T-helper 17 cell (primary cell): ENCODE measurements at places on chromosomes 7 and 10.

DNA sequence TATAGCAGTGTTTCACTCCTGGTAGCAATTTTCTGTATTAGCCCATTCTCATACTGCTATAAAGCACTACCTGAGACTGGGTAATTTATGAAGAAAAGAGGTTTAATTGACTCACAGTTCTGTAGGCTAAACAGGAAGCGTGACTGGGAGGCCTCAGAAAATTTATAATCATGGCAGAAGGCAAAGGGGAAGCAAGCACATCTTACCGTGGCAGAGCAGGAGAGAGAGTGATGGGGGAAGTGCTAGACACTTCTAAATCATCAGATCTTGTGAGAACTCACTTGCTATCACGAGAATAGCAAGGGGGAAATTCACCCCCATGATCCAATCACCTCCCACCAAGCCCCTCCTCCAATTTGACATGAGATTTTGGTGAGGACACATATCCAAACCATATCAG lies 131.6 kb upstream of the EFCAB10 start:
- peaks cover 8% of the 10 kb centered on the region for H3K4me1 ChIP-seq
- no peak overlapping the region for H3K4me3 ChIP-seq
- no peak for DNase-seq
- H3K27me3 ChIP-seq, result no peaks in the 10 kb centered on the region

DNA sequence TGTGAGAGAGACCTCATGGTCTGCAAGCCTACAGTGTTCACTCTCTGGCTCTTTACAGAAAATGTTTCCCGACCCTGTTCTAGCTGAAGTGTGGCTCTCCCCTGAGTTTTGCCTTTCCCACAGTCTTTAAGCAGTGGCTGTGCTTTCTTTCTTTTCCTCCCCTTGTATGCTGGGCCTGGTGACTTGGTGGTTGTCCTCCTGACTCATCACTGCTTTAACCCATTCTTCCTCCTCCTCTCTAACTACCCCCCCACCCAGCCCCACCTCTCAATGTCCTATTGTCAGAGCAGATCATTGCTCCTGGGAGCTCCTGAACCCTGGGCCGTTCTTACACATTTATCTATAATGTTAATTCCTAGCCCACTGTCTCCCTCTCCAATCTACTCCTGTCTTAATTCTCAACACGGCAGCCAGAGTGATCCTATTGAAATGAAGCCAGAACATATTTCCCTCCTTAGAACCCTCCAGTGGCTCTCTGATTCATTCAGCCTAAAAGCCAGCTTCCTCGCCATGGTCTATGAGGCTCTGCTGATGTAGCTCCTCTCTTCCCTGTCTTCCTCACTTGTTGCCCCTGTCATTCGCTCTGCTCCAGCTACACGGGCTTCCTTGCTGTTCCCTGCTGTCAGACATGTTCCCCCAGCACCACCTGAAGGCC lies 55.0 kb downstream of the DENND11 start:
- peaks cover 6% of the 10 kb centered on the region for H3K4me1 ChIP-seq
- DNase-seq, result no peak
- H3K27ac ChIP-seq, result peak overlapping the region; percentile 78
- no peaks in the 10 kb centered on the region for H3K27me3 ChIP-seq
- H3K36me3 ChIP-seq, result no peaks in the 10 kb centered on the region

DNA sequence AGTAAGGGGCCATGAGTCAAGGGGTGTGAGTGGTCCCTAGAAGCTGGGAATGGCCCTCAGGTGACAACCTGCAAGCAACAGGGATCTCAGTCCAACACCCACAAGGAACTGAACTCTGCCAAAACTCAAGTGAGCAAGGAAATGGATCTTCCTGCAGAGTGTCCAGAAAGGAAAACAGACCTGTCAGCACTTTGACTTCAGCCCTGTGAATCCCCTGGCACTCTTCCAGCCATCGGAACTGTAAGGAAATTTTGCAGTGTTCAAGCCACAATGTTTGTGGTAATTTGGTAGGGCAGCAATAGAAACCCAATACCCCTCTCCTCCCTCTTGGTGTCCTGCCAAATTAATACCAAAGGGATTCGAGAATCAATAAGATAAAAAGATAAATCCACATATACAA lies 6.9 kb downstream of the LYZL1 start:
- H3K27me3 ChIP-seq, result peaks cover 18% of the 10 kb centered on the region
- no peaks in the 10 kb centered on the region for H3K36me3 ChIP-seq
- DNase-seq, result no peak
- no peak overlapping the region for H3K4me3 ChIP-seq

DNA sequence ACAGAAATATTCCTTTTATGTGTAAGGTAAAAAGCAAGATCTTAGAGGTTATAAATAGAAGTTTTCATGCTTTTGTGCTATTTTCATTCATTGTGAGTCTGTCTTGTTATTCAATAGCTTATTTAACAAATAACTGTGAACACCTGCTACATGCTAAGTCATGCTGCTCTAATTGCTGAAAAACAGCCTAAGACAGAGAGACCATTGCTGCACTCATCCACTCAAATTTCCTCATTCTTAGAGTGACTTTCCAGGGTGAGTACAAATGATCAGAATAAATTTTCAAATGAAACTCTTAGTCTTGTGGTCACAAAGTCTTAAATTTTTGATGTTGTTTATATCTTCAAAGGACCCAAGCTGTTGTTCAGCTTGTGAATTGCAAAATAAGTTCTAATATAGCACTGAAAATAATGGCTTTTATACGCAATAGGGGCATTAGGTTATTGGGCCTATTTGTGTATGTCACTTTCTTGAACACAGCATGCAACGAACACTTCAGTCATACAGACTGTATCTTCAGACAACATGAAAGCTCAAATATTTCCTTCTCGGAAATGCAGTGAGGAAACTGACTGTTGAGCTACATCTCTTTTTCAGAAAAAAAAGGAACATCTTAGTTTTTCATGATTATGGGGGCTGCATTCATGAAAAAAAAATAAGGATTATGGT lies 247.9 kb upstream of the PCDH15 start:
- DNase-seq, result no peak
- H3K36me3 ChIP-seq, result no peaks in the 10 kb centered on the region
- no peaks in the 10 kb centered on the region for H3K4me1 ChIP-seq
- no peaks in the 10 kb centered on the region for H3K27me3 ChIP-seq
- H3K4me3 ChIP-seq, result no peak overlapping the region
- no peak overlapping the region for H3K27ac ChIP-seq

- DNase-seq, result no peak
- H3K36me3 ChIP-seq, result no peaks in the 10 kb centered on the region
- H3K4me1 ChIP-seq, result no peaks in the 10 kb centered on the region
- H3K4me3 ChIP-seq, result no peak overlapping the region
- peaks cover 5% of the 10 kb centered on the region for H3K27me3 ChIP-seq
- H3K27ac ChIP-seq, result no peak overlapping the region
Measured at GRCh38 chr7:109996927-109997326, 1094.0 kb upstream of the LRRN3 start.

DNA sequence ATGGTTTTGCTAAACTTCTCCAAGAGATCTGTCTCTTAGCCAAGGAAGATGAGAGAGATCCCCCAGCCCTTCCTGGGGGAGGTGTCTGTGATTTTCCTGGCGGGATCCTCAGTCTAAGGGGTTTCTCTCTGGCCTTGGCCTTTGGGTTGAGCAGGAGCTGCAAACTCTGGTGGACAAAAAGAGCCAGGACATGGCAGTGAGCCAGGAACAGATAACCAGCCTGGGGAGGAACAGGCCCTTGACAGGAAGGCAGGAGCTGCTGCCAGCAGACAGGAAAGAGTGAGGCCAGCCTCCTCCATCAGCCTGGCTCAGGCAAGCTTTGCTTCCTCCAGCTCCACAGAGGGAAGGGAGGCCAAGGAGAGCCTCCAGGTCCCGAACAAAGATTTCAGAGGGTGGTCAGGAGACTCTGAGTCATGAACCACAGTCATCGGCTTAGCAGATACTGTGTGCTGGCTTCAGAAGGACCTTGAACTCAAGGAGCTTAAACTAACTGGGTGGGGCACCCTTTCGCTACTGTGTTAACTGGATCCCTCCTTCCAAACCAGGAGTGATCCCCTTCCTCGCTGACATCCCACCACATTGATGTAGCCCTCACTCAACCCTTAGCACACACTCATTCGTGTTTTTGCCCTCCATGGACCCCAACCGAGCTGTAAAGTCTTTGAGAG lies 34.7 kb downstream of the DDIT4 start:
- H3K27ac ChIP-seq, result peak overlapping the region; percentile 91
- H3K27me3 ChIP-seq, result no peaks in the 10 kb centered on the region

DNA sequence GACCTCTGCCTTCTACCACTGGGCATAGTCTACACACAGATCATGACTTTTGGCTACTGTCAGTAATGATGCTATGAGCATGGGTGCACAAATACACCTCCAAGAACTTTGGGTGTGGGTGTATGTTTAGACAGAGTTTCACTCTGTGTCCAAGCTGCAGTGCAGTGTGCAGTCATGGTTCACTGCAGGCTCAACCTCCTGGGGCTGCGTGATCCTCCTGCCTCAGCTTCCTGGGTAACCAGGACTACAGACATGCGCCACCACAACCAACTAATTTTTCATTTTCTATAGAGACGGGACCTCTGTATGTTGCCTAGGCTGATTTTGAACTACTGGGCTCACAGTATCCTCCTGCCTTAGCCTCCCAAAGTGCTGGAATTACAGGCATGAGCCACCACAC lies 194.4 kb downstream of the NSUN6 start:
- H3K27me3 ChIP-seq, result no peaks in the 10 kb centered on the region
- peaks cover 2% of the 10 kb centered on the region for H3K4me1 ChIP-seq
- DNase-seq, result no peak

- H3K27me3 ChIP-seq, result peaks cover 32% of the 10 kb centered on the region
- H3K4me1 ChIP-seq, result peaks cover 5% of the 10 kb centered on the region
- no peaks in the 10 kb centered on the region for H3K36me3 ChIP-seq
- no peak for DNase-seq
Measured at GRCh38 chr7:34844406-34844805, 186.4 kb downstream of the NPSR1 start.

- H3K27me3 ChIP-seq, result no peaks in the 10 kb centered on the region
- H3K27ac ChIP-seq, result peak overlapping the region; percentile 87
- DNase-seq, result no peak
- H3K4me3 ChIP-seq, result peak overlapping the region; percentile 68
- H3K4me1 ChIP-seq, result peaks cover 29% of the 10 kb centered on the region
- H3K36me3 ChIP-seq, result peaks cover 4% of the 10 kb centered on the region
Measured at GRCh38 chr10:27531336-27531847, 27.3 kb downstream of the RAB18 start.

DNA sequence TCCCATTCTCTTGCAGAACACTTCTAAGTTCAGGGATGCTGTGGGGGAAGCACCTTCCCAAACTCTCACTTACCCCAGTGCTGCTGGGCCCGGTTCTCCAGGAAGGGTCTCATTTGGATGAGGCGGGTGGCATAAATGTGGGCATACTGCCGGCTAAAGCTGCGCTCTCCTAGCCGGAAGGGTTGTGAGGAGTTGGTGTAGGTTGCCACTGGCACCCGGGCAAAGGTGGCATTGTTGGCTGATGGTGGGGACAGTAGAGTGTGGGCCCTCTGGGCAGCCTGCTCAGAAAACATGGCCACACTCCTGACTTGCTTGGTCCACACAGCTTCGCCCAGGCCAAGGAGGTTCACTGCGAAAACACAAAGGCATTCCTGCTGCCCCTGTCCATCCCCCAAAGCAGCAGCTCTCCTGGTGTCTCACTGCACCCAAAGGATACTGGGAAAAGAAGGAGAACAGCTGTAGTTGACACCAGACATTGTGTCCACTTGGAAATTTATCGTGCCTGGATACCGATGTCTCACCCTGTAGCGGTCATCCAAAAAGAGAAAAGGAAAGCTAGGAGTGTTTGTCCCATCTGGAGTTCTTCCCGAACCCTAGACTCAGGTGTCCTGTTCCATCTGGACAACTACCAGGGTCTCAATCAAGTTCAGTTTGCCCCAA lies 1.5 kb downstream of the POLD2 start:
- no peak for DNase-seq
- H3K27me3 ChIP-seq, result no peaks in the 10 kb centered on the region
- H3K4me1 ChIP-seq, result peaks cover 14% of the 10 kb centered on the region
- H3K4me3 ChIP-seq, result peak overlapping the region; percentile 96
- no peaks in the 10 kb centered on the region for H3K36me3 ChIP-seq

DNA sequence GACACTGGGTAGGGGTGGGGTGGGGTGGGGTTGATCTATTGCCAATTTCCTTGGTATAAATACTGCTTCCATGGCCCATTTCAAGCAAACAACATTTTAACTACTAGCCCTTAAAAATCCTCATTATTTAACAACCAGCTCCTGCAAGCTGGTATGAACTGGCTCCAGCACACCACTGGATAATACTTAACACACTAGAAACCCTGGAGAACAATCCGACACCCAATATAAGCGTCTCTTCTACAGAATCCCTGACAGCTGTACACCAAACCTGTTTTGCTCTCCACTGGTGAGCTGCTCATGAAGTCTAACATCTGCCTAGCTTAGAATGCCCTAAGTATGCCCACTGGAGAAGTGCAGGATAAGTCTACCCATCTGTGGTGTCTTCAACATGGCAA lies 116.8 kb downstream of the HIPK2 start:
- no peak overlapping the region for H3K4me3 ChIP-seq
- peaks cover 7% of the 10 kb centered on the region for H3K36me3 ChIP-seq
- no peak for DNase-seq
- peak overlapping the region; percentile 8 for H3K27ac ChIP-seq

DNA sequence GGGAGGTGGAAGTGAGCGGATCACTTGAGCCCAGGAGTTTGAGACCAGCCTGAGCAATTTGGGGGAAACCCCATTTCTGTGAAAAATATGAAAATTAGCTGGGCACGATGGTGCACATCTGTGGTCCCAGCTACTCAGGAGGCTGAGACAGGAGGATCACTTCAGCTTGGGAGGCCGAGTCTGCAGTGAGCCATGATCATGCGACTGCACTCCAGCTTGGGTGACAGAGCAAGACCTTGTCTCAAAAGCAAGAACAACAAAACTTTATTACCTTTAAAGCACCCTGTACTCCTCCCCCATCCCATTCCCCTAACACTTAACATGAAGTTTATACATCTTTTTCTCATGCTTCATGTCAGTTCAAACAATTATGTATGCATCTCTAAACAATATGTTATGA lies 1.3 kb upstream of the TMEM248 start:
- H3K4me1 ChIP-seq, result peaks cover 13% of the 10 kb centered on the region
- no peak overlapping the region for H3K4me3 ChIP-seq
- H3K36me3 ChIP-seq, result peaks cover 6% of the 10 kb centered on the region

GRCh38 chr7:157248659-157249058 lies 88.1 kb upstream of the DNAJB6 start:
- no peaks in the 10 kb centered on the region for H3K36me3 ChIP-seq
- H3K4me1 ChIP-seq, result peaks cover 2% of the 10 kb centered on the region
- no peak for DNase-seq
- no peaks in the 10 kb centered on the region for H3K27me3 ChIP-seq

GRCh38 chr10:42753126-42753506 lies 29.5 kb upstream of the BMS1 start:
- H3K27ac ChIP-seq, result no peak overlapping the region
- DNase-seq, result peak; percentile 41
- H3K27me3 ChIP-seq, result peaks cover 60% of the 10 kb centered on the region
- peaks cover 3% of the 10 kb centered on the region for H3K36me3 ChIP-seq
- H3K4me3 ChIP-seq, result peak overlapping the region; percentile 88

GRCh38 chr10:106111246-106111645 lies 1053.3 kb downstream of the SORCS1 start:
- H3K4me1 ChIP-seq, result no peaks in the 10 kb centered on the region
- H3K4me3 ChIP-seq, result no peak overlapping the region
- no peak overlapping the region for H3K27ac ChIP-seq
- DNase-seq, result no peak
